ENCODE measurements at places on chromosomes 3 and 15. TPM values are rescaled to one million over a fixed set of nuclear protein-coding genes. Genes with fewer than 3 reads are reported as not detected.

Gene VEPH1
- total RNA-seq = 325 TPM

Gene KBTBD13
- total RNA-seq = not detected

Gene LSAMP
- under 0.01 TPM for total RNA-seq

Gene FHIT
- total RNA-seq = 2.5 TPM

Gene PAQR9
- not detected for total RNA-seq

Gene PLA2G4B
- 0.40 TPM for total RNA-seq

Gene STOML1
- 10.0 TPM for total RNA-seq

Gene ITIH1
- not detected for total RNA-seq

Gene CCR4
- under 0.01 TPM for total RNA-seq

Gene DLEC1
- total RNA-seq = 0.14 TPM

Gene TERC
- 117 TPM for total RNA-seq

Gene CLRN1
- not detected for total RNA-seq

Gene TMC3
- not detected for total RNA-seq

Gene CCK
- not detected for total RNA-seq

Gene TLR9
- total RNA-seq = under 0.01 TPM

Gene TGM5
- total RNA-seq = not detected

Gene MEIS2
- total RNA-seq = 37.7 TPM

Gene ZNF770
- 54.9 TPM for total RNA-seq

Gene GOLGA8T
- not detected for total RNA-seq

Gene GOLGA6L7
- total RNA-seq = not detected

Gene ZBTB38
- total RNA-seq = 134 TPM

Gene CHRFAM7A
- total RNA-seq = 5.3 TPM

Gene PTH1R
- not detected for total RNA-seq

Gene ANKRD63
- total RNA-seq = 0.22 TPM

Gene AHSG
- not detected for total RNA-seq

Gene UPK1B
- total RNA-seq = not detected

Gene PSTPIP1
- 1.9 TPM for total RNA-seq

Gene BOC
- 0.86 TPM for total RNA-seq

Gene TRAT1
- not detected for total RNA-seq

Gene RETNLB
- not detected for total RNA-seq

Gene SPATA12
- 0.07 TPM for total RNA-seq

Gene THUMPD3
- total RNA-seq = 29.4 TPM

Gene EPHA3
- not detected for total RNA-seq

Gene KBTBD8
- 6.0 TPM for total RNA-seq

Gene CGNL1
- 55.5 TPM for total RNA-seq

Gene TMEM207
- total RNA-seq = not detected

Gene ENTPD3
- 0.13 TPM for total RNA-seq

Gene ADGRG7
- total RNA-seq = not detected

Gene ACOX2
- total RNA-seq = 4.5 TPM

Gene UNC13C
- under 0.01 TPM for total RNA-seq

Gene C3orf70
- total RNA-seq = 2.9 TPM

Gene SUMF1
- total RNA-seq = 58.4 TPM

Gene DNAJA4
- total RNA-seq = 7.2 TPM

Gene SMAD6
- 22.0 TPM for total RNA-seq

Gene SLC41A3
- 40.0 TPM for total RNA-seq

All from thoracic aorta endothelial cell (primary cell).